Colonic mucosa (tissue), 4 donors: ENCODE measurements at places on chromosomes 3 and 15.

- no peak for DNase-seq
Observed at GRCh38 chr3:40780925-40781406, 256.2 kb downstream of the ZNF621 start.

DNA sequence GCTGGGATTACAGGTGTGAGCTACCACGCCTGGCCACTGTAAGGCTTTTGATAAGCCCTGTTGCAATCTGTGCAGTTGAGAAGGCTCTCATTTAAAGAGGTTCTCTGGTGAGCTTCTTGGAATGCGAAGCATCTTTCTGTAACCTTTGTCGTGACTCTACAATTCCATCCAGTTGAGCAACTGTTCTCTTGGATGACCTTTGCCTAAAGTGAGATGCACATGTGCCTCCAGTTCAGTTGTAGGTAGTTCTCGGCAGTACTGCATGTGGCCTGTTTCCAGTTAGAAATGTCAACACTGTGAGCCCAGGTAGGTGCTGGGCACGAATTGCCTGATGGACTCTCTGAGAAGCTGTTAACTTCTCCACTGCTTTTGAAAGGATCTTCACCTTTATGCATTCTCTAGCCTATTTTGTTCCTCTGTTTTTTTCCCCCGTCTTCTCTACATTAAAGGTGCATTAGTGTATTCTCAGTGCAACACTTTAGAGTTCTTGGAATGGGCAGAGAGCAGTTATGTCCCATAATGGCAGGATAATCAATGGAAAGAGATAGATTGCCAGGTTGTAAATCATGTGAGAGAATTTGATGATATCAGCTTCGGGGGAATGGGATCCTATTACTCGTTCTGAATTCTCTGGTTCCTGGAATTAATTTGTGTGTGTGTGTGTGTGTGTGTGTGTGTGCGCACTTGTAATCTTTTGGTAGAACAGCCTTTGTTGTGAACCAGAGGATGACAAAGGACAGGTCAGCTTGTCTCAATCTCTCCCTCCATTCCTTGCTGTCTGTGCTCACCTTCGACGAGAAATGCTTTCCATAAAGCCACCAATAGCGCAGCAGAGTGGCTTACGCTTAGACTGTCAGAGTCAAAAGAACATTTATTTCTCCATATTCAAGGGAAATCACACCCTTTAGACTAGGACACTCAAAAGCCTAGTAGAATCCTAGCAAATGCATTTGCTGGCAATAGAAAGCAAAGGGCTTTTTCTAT, 51.1 kb downstream of the PTPRG start:
- DNase-seq: no peak

DNA sequence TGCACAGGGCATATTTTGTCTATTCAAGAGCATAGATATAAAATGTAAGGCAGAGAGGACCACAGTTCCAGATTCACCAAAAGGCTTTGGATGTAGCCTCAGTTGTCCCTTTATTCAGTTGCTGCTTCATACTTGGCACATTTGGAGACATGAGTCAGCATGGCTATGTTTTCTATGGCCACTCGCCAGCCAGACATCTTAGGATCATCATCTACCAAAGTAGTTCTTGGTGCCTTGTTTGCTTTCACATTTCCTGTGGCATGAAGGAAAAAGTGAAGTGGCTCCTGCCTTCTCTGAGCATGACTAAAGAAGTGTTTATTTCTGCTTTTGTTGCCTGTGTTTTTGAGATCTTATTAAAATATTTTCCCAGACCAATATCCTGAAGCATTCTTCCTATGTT, 7.2 kb downstream of the SUSD5 start:
- DNase-seq: no peak

- no peak for DNase-seq
Observed at GRCh38 chr15:29289173-29289572, 19.6 kb upstream of the NSMCE3 start.

DNA sequence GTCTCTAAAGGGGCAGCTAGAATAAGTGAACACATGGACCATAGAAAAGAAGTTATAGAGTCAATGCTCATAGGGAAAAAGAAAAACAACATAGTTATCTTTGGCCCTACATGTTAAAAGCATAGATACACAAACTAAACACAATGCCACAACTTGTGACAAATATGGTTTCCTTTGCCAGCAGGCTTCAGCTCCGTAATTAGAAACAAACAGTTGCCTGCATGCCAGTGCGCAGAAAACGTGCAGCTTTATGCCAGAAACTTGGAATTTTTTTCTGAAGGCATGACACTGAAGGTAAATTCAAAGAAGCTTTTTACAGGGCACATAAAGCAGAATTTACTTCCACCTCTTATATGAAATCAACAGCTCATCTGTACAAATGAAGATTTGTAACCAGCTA, 2.2 kb upstream of the CPNE4 start:
- no peak for DNase-seq

GRCh38 chr15:68508485-68509189, 70.2 kb upstream of the CORO2B start:
- no peak for DNase-seq

DNA sequence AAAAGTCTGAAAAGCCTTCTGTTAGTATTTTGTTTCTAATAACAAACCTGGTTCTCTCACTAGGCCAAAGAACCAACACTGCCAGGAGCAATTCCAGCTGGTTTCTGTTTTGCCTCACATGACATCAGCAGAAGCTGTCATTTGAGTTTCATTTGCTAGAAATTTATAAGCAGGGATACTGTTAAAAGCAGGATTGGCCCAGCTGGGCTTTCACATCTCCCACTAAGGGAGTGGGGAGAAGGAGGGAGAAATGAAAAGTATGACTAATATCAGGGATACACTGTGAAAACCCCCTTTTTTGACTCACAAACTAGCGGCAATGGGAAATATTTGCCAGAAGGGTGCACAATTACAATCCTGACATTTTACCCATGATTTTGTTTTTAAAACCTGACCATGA, 5.3 kb downstream of the CCDC80 start:
- peak; percentile 30 for DNase-seq

- peak; percentile 71 for DNase-seq
Observed at GRCh38 chr3:132660052-132660810, at the start of gene UBA5. TSS of gene UBA5 (plus strand) at chr3:132660329. CDS start at chr3:132660538, 209 bp downstream.

DNA sequence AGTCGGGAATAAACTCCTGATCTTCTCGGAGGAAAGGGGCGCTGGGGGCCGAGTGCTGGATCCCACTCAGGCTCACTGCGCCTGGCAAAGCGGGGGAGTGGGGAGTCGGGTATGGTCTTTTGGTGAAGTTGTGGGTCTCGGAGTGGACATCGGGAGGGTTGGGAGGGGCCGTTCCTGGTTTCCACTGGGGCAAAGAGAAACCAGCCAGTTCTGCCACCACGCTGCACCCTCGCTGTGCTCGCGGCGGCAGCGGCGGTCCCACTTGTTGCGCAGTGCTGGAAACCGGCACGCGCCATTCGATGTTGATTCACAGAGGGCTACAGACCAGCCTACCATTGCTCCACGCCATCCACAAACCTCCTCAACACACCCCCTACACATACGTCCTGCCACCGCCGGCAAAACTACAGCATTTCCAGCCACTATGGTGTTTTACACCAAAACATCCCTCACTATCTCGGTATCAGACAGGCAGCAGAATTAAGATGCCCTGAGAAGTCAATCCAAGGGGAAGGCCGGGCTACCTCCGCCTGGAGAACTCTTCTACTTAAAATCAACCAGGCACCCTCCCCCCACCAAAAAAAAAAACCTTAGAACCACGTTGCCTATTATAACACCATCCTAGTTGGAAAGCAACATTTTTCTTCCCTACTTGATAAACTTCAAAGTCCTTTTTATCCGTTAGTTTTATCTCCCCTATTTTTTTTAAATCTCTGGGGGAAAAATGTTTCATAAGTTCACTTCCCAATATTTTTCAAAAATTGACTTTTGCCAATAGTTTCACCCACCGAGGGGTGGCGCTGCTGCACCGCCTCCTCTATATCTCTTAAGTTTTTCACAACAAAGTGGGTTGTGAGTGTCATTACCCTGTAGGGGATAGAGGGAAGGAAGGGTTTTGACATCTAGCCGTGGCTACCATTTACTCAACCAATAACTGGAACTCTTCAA, 3.6 kb downstream of the BCL6 start:
- peak; percentile 82 for DNase-seq

GRCh38 chr15:62109437-62109836, 42.7 kb downstream of the C2CD4A start:
- no peak for DNase-seq

GRCh38 chr3:194139071-194139813, 3.3 kb downstream of the HES1 start:
- DNase-seq: no peak

GRCh38 chr15:55513152-55513551, 5.1 kb upstream of the DNAAF4 start:
- no peak for DNase-seq

GRCh38 chr15:89395461-89395871, 60.8 kb upstream of the POLG start:
- no peak for DNase-seq

- no peak for DNase-seq
Observed at GRCh38 chr3:4688411-4688810, 195.3 kb downstream of the ITPR1 start.

DNA sequence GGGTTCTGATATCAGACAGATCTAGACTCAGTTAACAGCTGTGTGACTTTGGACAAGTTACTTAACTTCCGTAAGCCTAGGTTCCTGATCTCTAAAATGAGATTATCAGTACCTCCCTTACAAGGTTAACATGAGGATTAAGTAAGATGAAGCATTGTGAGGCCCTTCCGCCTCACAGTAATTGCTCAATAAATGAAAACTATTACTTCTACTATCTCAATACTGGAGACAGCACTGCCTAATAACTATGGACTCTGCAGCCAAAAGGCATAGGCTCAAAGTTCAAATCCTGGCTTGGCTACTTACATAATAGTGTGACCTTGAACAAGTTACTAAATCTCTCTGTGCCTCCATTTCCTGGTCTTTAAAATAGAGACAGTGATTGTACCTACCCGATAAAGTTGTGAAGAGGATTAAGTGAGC, 82.0 kb upstream of the ATP11B start:
- DNase-seq: no peak

- DNase-seq: no peak
Observed at GRCh38 chr15:29090617-29091466, 178.8 kb downstream of the NSMCE3 start.

DNA sequence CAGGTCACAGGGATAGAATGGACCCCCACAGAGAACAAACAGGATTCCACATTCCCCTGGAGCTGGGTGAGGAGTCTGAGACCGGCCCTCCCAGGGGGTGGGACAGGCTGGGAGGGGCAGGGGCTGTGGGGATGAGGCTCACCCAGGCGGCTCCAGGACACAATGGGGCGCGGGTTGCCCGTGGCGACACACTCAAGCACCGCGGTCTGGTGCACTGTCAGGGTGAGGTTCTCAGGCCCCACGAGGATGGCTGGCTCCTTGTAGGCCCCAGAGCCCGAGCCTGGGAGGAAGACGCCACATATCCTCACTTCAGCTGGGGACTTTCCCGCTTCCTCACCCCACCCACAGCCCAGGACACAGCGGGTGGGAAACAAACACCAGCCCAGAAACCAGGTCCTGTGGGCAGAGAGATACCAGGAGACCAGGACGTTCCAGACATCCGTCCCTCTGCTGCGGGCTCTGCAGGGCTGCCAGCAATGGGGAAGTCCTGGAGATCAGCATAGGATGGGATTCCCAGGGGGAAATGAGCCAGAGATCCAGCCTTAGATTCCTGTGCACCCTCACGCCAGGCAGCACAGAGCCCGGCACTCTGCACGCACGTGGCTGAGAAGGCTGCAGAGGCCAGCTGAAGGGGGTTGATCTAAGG, 30.2 kb downstream of the RNU5B-1 start:
- no peak for DNase-seq

GRCh38 chr15:78243491-78243941, 9.2 kb upstream of the ACSBG1 start:
- DNase-seq: peak; percentile 51

- DNase-seq: no peak
Observed at GRCh38 chr3:169215461-169216352, 447.8 kb downstream of the MECOM start.

- no peak for DNase-seq
Observed at GRCh38 chr3:108391917-108392593, 95.7 kb downstream of the HHLA2 start.

- DNase-seq: peak; percentile 39
Observed at GRCh38 chr3:129233538-129233937, 15.9 kb upstream of the COPG1 start.

GRCh38 chr3:168096210-168096652, 507 bp upstream of the GOLIM4 start:
- DNase-seq: peak; percentile 76

DNA sequence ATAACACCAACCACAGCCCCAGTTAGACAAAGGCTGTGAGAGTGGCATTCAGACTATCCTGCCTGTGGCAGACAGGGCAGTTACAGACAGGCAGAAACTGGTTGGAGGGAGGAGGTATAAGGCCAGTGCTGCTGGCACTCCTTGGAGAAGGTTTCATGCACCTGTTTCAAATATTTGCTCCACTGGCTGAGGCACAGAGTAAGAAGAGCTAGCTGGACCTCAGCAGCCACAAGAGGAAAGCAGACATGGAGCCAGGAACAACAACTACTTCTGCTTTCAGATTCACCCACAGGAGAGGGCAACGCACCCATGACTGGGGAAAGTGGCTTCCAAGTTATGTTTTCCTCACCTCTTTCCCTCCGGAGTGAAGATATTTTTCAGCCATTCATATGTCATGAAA, 11.5 kb upstream of the PRKAR2A start:
- no peak for DNase-seq

GRCh38 chr3:113495035-113495434, 19.9 kb downstream of the SPICE1 start:
- peak; percentile 55 for DNase-seq

- no peak for DNase-seq
Observed at GRCh38 chr15:70923311-70924080, 30.9 kb downstream of the LRRC49 start.

- no peak for DNase-seq
Observed at GRCh38 chr3:183695569-183696364, 1.8 kb upstream of the YEATS2 start.

DNA sequence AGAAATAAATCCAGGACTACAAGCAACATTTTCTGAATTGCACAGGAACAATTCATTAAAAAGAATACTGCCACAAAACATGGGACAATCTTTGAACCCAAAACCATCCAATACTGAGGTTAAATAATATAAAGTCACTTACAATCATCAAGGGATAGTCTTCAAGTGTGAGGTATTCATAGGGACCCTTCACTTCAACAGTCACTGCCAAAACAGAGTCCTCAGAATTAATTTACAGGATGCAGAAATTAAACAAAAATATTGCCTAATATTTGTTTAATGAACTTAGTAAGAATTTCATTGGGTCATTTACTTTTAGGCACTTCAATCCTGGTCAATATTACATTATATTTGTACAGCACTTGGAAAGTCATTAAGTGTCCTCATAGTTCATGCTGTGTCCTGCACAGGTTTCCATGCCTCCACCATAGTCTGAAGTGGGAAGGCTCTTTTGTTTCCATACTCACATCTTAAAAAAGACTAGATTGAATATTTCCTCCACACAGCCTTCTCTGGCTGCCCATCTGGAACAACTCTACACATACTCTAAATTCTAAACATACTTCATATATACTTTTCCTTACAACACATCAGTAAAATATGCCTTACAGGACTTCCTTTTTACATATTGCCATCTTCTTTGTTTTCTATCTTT, 31.6 kb upstream of the VPS39 start:
- no peak for DNase-seq

- DNase-seq: no peak
Observed at GRCh38 chr3:170806676-170807075, 63.3 kb downstream of the RPL22L1 start.
